ENCODE measurements at places on chromosomes 2 and 18. TPM values are rescaled to one million over a fixed set of nuclear protein-coding genes. Genes with fewer than 3 reads are reported as not detected.

DNA sequence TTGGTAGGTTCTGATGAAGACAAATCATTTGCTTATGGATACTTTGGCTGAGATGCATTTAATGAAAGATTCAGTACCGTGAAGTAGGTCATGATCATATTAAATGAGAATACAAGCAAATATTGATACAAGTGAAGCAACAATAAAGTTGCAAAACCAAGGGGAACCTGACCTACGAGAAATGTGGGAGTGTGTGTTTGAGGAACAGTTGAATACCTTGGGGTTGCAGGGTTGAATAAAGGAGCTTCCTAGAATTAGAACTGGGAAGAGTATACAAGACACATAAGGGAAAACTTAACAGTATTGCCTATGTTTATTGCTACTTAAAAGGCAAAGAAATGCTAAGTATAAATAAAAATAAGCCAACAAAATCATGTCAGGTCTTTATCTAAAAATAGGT, 702.9 kb downstream of the ERBB4 start:
- no peak for DNase-seq

GRCh38 chr18:45312555-45313126, 302.6 kb upstream of the SLC14A2 start:
- DNase-seq, result no peak

DNA sequence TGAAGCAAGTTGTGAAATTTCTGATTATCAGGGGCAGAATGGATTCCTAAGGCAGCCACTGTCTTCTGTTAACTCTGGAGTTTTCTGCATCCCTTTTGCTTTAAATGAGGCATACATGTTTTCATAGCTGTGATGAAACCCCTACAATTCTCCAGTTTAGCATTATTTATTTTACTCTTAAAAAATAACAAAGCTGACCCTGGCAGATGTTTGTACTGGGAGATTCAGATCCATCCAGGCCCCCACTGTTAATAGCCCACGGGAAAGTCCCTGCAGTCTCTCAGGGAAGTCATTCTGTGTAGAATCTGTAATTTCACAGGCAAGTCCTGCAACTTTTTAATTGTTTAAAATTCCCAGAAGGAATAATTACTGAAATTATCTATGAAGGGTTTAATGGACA, 353 bp upstream of the SULT1C4 start:
- DNase-seq, result no peak

- no peak for DNase-seq
Observed at GRCh38 chr2:70852824-70853223, 17.2 kb upstream of the CD207 start.

DNA sequence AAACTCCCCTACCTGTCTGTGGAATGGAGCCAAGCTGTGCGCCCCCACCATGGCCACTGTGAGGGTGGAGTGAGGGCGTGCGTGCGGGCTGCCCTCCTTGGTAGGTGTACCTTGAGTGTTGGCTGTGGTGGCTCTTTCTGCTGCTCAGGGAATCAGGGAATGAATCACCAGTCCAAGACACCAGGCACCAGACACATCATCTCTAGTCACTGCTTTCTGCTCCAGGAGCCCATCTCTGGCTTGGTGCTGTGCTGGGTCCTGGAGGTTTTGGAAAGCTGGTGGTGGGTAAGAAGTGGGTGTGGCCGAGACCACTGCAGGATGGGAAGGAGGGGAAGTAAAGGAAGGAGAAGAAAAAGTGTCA, 209.9 kb downstream of the SEPTIN10 start:
- no peak for DNase-seq

DNA sequence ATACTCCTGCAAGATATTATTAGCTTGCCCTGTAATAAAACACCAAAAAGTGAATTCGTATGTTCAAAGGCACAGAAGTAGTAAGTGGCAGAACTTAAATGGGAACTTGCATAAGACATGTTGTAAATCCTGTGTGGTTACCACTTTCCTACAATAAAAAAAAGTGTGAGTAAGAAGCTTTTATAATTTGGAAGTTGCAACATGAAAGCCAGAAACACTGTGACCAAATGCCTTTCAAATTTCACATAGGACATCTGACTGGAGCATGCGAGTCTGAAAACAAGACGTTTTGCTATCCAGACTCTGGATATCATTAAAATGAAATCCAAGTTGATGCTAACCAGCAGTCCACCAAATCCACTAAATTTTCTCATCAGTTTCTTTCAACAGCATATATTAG, 886.2 kb upstream of the NRXN1 start:
- DNase-seq, result no peak

GRCh38 chr18:5759194-5759593, 136.1 kb downstream of the TMEM200C start:
- DNase-seq, result no peak

DNA sequence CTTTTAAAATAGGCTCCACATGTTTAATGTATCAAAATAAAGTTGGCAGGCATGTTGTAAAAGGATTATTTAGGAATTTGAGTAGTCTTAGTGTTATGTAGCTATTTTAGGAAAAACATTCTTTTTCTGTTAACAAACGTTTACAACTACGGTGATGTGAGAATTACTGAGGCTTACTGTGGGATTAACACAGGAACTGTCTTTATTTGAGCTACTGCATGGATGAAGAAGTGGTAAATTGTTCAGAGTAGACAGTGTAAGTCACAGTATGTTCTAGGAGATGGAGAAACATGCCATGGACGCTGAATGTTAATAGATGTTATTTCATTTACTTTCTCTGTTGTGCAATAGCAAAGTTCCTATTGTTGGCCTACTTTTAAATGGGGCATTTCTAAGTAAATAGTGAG, 1.6 kb downstream of the PPM1B start:
- no peak for DNase-seq

DNA sequence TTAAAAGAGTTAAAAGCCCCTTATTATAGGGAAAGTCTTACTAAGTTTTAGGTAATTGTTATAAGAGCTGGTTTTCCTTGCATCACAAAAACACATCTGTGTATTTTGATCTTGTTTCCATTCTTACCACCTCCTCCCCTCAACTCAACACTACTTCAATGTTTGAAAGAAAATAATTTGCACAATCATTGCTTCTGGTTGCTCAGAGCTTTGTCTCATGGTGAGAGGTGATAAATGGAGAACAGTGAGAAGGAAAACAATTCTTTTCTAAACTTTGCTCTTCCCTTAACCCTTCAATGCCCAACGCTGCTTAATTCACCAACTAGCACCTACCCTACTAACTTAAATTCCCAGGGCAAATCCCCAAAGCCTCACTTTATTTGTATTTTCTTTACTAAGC, 268.1 kb upstream of the LINC00305 start:
- no peak for DNase-seq

GRCh38 chr2:157830696-157831570, 45.2 kb downstream of the ACVR1 start:
- DNase-seq, result no peak

DNA sequence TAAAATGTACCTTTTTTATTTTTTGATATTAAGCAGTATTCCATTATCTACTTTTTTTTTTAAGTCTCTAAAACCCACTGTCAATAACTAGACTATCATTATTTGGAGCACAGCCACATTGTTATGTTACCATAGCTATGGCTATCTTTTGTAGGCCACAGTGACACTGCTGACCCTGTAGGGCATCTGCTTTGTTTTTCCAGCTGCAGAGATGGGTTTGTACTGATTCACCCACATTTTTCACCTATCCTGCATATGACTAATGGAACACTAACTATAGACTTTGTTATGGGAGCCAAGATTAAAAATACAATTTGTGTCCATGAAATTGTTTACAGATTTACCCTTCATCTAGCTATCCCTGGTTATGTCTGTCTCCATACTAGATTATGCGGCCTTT, 21.6 kb upstream of the OTX1 start:
- DNase-seq, result no peak

DNA sequence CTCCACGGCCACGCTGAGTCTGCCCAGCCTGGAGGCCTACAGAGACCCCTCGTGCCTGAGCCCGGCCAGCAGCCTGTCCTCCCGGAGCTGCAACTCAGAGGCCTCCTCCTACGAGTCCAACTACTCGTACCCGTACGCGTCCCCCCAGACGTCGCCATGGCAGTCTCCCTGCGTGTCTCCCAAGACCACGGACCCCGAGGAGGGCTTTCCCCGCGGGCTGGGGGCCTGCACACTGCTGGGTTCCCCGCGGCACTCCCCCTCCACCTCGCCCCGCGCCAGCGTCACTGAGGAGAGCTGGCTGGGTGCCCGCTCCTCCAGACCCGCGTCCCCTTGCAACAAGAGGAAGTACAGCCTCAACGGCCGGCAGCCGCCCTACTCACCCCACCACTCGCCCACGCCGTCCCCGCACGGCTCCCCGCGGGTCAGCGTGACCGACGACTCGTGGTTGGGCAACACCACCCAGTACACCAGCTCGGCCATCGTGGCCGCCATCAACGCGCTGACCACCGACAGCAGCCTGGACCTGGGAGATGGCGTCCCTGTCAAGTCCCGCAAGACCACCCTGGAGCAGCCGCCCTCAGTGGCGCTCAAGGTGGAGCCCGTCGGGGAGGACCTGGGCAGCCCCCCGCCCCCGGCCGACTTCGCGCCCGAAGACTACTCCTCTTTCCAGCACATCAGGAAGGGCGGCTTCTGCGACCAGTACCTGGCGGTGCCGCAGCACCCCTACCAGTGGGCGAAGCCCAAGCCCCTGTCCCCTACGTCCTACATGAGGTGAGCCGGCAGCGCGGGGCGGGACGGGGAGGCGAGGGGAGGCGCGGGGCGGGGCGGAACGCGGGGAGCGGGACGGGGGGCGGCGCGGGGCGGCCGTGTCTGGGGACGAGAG, 15.2 kb downstream of the NFATC1 start:
- no peak for DNase-seq

GRCh38 chr2:73716543-73717250, 20.4 kb downstream of the TPRKB start:
- no peak for DNase-seq

GRCh38 chr2:25905126-25905525, 26.8 kb upstream of the ASXL2 start:
- no peak for DNase-seq

Gene ADRA2B
- 1.4 TPM for total RNA-seq

Gene ABCB11
- under 0.01 TPM for total RNA-seq

Gene ACVR1C
- total RNA-seq, result 41.4 TPM

Measured in breast epithelium (tissue), 4 donors.